H9 (cell line): ENCODE measurements at places on chromosomes 3 and 15. TPM values are rescaled to one million over a fixed set of nuclear protein-coding genes. Genes with fewer than 3 reads are reported as not detected.

Gene GOLGA6D
- total RNA-seq: 0.35 and 0.37 TPM in 2 replicates

Gene LRRN1
- 269 and 271 TPM in 2 replicates for total RNA-seq

Gene PLA2G4E
- total RNA-seq: not detected in 2 replicates

Gene ASB7
- total RNA-seq: 12.8 and 13.9 TPM in 2 replicates

Gene LRIG1
- total RNA-seq: 63.3 and 70.3 TPM in 2 replicates

Gene PLAAT1
- 4.4 and 5.6 TPM in 2 replicates for total RNA-seq

Gene BMF
- total RNA-seq: 13.2 and 15.0 TPM in 2 replicates

DNA sequence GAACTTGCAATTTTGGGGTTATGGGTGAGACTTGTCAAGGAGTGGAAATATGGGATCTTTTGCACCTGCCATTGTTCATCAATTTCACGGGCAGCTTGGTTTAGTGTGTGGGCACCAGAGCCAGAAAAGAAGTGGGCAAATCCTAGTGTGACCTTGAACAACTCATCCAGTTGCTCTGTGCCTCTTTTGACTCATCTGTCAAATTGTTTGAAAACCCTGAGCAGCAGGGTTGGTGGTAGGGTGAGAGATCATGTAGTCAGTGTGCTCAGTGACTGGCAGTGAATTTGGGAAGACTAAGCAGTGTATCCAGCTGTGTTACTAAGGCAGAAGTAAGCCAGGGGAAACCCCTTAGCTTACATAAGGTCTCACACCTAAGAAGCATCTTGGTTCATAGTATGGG, 293.0 kb upstream of the TRIM42 start:
- H3K36me3 ChIP-seq: no peaks in the 10 kb centered on the region
- no peak overlapping the region for H3K27ac ChIP-seq
- DNase-seq: no peak
- no peaks in the 10 kb centered on the region for H3K27me3 ChIP-seq
- H3K4me3 ChIP-seq: no peak overlapping the region
- H3K4me1 ChIP-seq: no peaks in the 10 kb centered on the region; the same call in 1 of the 2 replicates

GRCh38 chr3:111675846-111676210, 80.7 kb upstream of the ZBED2 start:
- H3K27ac ChIP-seq: no peak overlapping the region
- H3K36me3 ChIP-seq: no peaks in the 10 kb centered on the region
- no peak for DNase-seq
- H3K4me1 ChIP-seq: 0 out of 2 replicates have a peak, but pooled peaks cover 4% of the 10 kb centered on the region
- peak overlapping the region; percentile 86 for H3K4me3 ChIP-seq
- no peaks in the 10 kb centered on the region for H3K27me3 ChIP-seq

- no peak overlapping the region for H3K4me3 ChIP-seq
- no peaks in the 10 kb centered on the region for H3K36me3 ChIP-seq
- H3K27ac ChIP-seq: no peak overlapping the region
- no peaks in the 10 kb centered on the region; the same call in 1 of the 2 replicates for H3K27me3 ChIP-seq
- no peak for DNase-seq
Measured at GRCh38 chr3:16385151-16385550, 120.1 kb downstream of the OXNAD1 start.

DNA sequence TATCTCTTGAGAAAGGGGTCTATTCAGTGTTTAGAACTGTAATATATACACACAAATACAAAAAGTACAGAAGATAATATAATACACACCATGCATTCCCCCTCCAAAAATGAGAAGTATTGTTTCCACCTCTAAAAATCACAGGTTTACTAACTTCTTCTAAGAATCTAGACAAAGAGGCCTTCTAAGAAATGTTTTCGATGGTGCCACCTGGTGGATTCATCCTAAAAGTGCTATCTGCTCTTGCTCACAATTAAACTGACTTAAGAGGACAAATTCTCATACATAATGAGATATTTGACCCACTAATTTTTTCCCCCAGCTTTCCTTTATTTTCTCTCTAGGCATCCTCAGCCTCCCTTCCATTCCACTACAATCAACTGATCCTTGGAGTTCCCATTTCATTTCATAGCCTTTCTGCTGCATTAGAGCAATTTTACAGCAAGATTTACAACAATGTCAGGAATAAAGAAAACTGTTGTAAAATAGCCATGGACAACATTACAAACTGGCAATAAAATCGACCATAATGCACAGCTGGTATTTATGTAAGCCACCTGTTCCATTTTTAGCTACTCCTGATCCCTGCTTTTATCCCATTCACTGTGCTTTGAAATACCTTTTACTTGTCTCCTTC, 124.6 kb downstream of the ARRDC4 start:
- H3K27me3 ChIP-seq: no peaks in the 10 kb centered on the region
- no peaks in the 10 kb centered on the region; the same call in 1 of the 2 replicates for H3K4me1 ChIP-seq
- no peak overlapping the region for H3K4me3 ChIP-seq
- DNase-seq: no peak

GRCh38 chr3:34056951-34057390, 258.5 kb downstream of the PDCD6IP start:
- peaks cover 1% of the 10 kb centered on the region; the same call in 2 of the 3 replicates for H3K36me3 ChIP-seq
- H3K27me3 ChIP-seq: no peaks in the 10 kb centered on the region
- H3K27ac ChIP-seq: no peak overlapping the region
- H3K4me1 ChIP-seq: no peaks in the 10 kb centered on the region
- DNase-seq: no peak
- H3K4me3 ChIP-seq: no peak overlapping the region

DNA sequence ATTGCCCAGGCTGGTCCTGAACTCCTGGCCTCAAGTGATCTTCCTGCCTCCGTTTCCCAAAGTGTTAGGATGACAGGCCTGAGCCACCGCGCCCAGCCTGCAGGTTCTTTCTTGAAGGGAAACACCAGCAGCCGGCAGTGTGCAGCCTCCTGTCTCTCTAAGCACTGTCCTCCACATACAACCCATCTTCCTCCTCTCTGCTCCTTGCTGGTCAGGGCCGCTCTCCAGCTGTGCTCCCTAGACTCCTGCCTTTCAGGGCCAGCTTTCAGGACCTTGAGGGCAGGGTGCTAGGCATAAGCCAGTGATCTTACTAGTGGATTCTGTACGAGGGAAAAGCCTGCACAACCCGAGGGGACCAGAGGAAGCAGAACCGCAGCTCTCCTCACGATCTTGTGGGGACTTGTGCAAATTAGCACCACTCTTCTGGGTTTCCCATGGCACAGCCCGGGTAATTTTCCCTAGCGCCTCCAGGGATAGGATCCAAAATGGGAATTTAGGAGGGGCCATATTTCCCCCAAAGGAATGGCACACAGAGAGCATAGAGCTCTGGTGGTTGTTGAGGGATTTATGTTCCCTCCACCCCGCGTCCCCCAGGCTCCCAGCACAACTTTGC, 18.2 kb upstream of the CORO2B start:
- no peaks in the 10 kb centered on the region; the same call in 1 of the 2 replicates for H3K27me3 ChIP-seq
- peak; percentile 32 for DNase-seq
- no peaks in the 10 kb centered on the region for H3K36me3 ChIP-seq
- peak overlapping the region; percentile 71 for H3K4me3 ChIP-seq
- peaks cover 4% of the 10 kb centered on the region; the same call in 1 of the 2 replicates for H3K4me1 ChIP-seq
- no peak overlapping the region for H3K27ac ChIP-seq

GRCh38 chr3:126488185-126488584, 12.5 kb upstream of the ZXDC start:
- DNase-seq: no peak
- H3K36me3 ChIP-seq: no peaks in the 10 kb centered on the region
- peaks cover 8% of the 10 kb centered on the region; the same call in 1 of the 2 replicates for H3K4me1 ChIP-seq
- no peak overlapping the region for H3K27ac ChIP-seq

DNA sequence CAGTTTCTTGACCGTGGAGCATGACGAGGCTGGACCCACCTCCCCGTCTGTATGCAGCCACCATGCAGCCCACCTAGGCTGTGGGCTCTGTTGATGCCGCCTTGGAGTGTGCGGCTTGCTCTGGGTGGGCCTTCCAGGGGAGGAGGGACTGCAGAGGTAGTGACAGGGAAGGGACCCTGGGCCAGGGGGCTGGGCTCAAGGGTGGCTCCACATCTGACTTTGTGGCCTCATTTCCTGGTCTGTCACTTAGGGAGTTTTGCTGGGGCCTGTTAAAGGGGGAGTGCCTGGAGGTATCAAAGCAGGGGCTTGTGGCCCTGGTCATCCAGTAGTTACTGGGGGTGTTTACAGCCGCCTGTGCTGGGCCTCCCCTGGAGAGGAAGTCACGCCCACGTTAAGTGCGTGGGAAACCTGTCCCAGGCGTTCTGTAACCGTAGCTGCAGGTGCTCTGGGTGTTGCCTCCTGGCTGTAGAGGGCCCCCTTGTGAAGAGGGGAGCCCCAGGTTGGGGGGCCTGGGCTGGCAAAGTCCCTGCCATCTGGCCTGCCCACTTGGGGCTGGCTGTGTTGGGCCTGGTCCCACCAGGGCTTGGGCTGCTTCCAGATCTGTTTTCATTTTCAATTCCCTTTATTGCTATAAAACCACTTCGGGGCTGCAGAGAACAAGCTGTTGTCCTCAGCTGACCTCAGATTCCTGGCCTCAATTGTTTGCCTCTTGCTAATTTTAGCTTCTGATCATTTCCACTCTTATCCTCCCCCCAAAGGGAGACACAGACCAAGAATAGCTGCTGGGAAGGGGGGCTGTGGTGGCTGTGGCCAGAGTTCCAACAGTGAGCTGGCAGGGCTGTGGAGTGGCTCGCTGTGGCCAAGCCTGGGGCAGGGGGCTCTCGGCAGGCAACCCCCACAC, 26.5 kb downstream of the KLF13 start:
- no peak for DNase-seq
- H3K27ac ChIP-seq: no peak overlapping the region
- no peaks in the 10 kb centered on the region; the same call in 2 of the 3 replicates for H3K36me3 ChIP-seq
- no peaks in the 10 kb centered on the region for H3K27me3 ChIP-seq
- no peaks in the 10 kb centered on the region for H3K4me1 ChIP-seq

- no peak overlapping the region for H3K4me3 ChIP-seq
- no peaks in the 10 kb centered on the region for H3K27me3 ChIP-seq
- no peaks in the 10 kb centered on the region for H3K4me1 ChIP-seq
- H3K27ac ChIP-seq: no peak overlapping the region
- no peaks in the 10 kb centered on the region for H3K36me3 ChIP-seq
- DNase-seq: no peak
Measured at GRCh38 chr15:95770196-95770595, 560.3 kb upstream of the NR2F2 start.

GRCh38 chr3:50817756-50818529, 143.2 kb downstream of the DOCK3 start:
- no peaks in the 10 kb centered on the region for H3K27me3 ChIP-seq
- H3K4me3 ChIP-seq: peak overlapping the region; percentile 53
- peaks cover 13% of the 10 kb centered on the region; the same call in 1 of the 2 replicates for H3K4me1 ChIP-seq
- peak; percentile 52 for DNase-seq

GRCh38 chr3:31349001-31349748, 183.6 kb upstream of the STT3B start:
- H3K27ac ChIP-seq: no peak overlapping the region
- no peak for DNase-seq
- no peaks in the 10 kb centered on the region for H3K4me1 ChIP-seq
- H3K27me3 ChIP-seq: no peaks in the 10 kb centered on the region
- H3K36me3 ChIP-seq: peaks cover 4% of the 10 kb centered on the region; the same call in 1 of the 2 replicates

DNA sequence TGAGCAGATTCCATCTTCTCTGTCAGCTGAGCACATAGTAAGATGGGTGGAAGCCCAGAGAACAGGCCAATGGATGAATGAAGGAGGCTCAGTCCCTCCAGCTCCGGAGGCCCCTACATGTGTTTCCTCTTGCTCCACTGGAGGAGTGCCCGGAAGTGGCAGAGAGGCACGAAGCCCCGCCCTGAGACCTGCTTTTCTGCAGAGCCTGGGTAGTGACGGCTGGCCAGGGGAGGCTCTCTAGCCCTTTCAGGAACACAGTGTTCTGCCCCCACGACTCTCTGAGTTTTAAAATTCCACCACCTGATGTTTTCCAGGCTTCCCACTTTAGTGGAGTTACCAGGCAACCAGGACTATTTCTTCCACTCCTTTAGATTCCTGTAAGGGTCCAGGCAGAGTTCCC, 149.4 kb upstream of the SLC6A11 start:
- DNase-seq: no peak
- H3K36me3 ChIP-seq: no peaks in the 10 kb centered on the region
- H3K27ac ChIP-seq: no peak overlapping the region

GRCh38 chr15:45790325-45790943, 155.6 kb downstream of the SQOR start:
- no peaks in the 10 kb centered on the region for H3K36me3 ChIP-seq
- DNase-seq: peak; percentile 33
- H3K4me3 ChIP-seq: no peak overlapping the region
- no peaks in the 10 kb centered on the region for H3K4me1 ChIP-seq

DNA sequence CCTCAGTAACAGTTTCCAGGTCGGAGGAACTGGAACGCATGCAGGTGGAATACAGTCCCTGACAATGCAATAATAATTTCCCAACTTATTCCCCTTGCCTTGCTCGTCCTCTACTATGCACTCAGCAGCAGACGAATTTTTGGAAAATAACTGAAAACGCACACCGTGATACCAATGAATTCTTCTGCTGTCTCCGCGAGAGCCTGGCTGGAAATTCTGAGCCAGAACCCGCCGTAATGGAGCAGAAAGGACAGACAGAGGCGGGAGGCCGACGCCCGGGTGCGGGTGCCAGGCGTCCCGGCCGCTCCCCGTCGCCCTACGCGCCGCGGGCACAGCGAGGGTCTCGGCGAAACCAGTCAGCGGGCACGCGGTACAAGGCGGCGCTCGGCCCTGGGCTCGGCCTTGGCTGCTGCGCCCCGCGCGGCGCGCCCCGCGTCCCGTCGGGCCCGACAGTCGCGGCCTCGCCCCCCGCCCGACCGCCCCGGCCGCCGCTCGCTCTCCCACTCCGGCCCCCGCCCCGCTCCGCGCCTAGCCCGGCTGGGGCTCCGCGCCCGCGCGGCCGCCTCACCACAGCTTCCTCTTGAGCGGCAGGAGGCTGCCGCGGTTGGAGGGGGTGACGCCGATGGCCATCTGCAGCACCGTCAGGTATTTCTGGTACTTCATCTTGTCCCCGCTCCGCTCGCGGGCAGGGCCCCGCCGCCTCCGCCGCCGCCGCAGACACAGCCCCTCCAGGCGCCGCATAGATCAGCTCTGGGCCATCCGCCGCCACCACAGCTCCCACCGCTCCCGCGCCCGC, 114.5 kb upstream of the GOLGA8J start:
- H3K4me3 ChIP-seq: peak overlapping the region; percentile 58
- H3K36me3 ChIP-seq: no peaks in the 10 kb centered on the region
- H3K4me1 ChIP-seq: no peaks in the 10 kb centered on the region
- H3K27me3 ChIP-seq: peaks cover 17% of the 10 kb centered on the region; the same call in 1 of the 2 replicates
- peak; percentile 64 for DNase-seq

GRCh38 chr3:77319711-77320110, 279.8 kb downstream of the ROBO2 start:
- no peak overlapping the region for H3K27ac ChIP-seq
- H3K4me1 ChIP-seq: no peaks in the 10 kb centered on the region
- no peak overlapping the region for H3K4me3 ChIP-seq
- H3K27me3 ChIP-seq: no peaks in the 10 kb centered on the region

- H3K4me3 ChIP-seq: no peak overlapping the region
- no peak overlapping the region for H3K27ac ChIP-seq
- H3K36me3 ChIP-seq: peaks cover 24% of the 10 kb centered on the region
- H3K27me3 ChIP-seq: no peaks in the 10 kb centered on the region
- no peak for DNase-seq
Measured at GRCh38 chr3:30641416-30642251, 35.2 kb downstream of the TGFBR2 start.
